ENCODE measurements at places on chromosomes 11 and 22. TPM values are rescaled to one million over a fixed set of nuclear protein-coding genes. Genes with fewer than 3 reads are reported as not detected.

OPCML gene
- total RNA-seq: 0.58 TPM

KRTAP5-8 gene
- not detected for total RNA-seq

SHANK2 gene
- 10.7 TPM for total RNA-seq

LRFN4 gene
- 79.9 TPM for total RNA-seq

TSGA10IP gene
- not detected for total RNA-seq

- DNase-seq: peak; percentile 91
These were observed 14.8 kb downstream of the BRD1 start for GRCh38 chr22:49812838-49813237.

GRCh38 chr11:130652671-130653335 lies 204.4 kb downstream of the ADAMTS15 start:
- DNase-seq: no peak
